Prostate gland (tissue), 2 donors: ENCODE measurements at places on chromosomes 5 and 9.

DNA sequence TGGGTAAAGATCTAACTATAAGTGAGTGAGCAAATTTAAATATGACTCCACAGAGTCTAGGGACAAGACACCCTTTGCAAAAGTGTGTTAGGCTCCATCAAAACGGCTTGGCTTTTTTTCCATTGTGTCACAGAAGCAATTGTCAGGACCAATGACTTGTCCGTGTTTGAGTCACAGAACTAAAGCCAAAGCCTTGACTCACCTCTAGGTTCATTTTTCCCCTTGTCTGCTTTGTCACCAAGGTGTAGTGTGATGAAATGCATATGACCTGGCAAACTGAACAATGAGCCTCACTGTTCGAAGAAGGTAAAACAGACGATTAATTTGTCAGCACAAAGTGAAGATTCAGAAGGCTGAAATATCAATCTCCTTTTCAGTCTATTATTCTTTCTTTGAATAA is 331.0 kb downstream of the GLIS3 start:
- no peak for DNase-seq

DNA sequence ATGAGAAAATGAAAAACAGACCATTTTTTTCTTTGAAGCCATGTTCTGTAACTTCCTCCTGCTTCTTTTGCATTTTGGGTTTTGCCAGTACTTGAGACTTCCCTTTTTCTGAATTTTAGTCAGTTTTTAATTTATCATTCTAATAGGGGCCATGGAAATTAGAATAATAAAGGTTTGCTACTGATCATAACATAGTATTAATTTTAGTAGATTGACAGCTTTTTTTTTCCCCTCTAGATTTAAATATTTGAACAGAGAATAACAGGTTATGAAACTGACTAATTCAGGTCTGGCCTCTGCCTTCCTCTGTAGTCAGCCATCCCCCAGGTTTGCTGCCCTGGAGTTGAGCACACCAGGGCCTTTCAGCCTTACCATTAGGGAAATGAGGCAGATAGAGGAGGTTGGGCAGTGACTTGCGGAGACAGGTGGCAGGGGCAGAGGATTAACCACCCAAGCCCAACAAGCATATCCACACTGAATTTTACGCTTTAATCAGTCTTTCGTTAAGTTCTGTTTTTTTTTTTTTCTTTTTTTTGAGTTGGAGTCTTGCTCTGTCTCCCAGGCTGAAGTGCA is 80.1 kb upstream of the TNFAIP8 start:
- no peak for DNase-seq

DNA sequence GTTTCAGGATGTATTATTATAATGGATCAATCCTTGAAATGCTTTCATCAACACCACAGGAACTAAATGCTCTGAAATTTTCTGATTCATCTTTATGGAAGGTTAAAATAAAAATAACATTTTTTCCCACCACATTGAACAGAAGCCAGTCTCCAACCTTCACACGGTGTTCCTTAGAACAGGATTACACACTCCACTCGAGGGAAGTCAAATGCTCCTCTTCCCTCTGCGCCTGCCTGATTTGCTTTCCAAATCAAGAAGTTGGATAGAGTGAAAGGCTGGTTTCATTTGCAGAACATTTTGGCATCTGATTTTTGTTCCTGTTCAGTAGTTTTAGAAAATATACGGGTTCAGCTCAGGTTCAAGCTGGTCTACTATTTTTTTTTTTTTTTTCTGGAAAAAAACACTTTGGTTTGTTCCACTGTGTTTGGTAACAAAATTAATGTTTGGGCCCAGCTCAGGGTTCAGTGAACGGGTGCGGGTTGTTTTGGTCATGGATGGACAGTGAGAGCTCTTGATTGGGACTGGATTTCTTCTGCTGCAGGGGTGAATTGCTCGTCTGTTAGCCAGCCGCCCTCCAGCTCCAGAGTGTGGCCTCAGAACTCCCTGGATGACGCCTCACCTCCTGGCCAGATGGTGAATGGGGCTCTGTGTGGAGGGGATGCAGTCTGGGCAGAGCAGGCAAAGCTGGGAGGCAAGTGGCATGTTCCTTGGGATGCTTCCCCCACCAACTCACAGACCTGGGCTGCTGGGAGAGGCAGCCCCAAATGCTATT is 82.4 kb upstream of the STC2 start:
- no peak for DNase-seq

DNA sequence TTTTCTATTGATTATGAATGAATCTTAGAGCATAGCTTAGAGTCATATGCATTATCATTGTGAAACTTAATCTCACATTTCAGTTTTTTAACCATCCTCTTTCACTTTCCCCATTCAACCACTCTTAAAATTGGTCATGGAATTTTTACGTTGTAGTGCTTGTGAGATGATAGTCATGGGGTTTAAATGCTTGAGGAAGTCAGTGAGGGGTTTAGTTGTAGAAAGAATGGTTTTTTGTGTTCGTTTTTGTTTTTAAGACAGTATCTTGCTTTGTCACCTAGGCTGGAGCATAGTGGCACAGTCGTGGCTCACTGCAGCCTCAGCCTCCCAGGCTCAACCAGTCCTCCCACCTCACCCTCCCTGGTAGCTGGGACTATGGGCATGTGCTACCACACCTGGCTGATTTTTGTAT is 19.6 kb downstream of the UGCG start:
- no peak for DNase-seq

DNA sequence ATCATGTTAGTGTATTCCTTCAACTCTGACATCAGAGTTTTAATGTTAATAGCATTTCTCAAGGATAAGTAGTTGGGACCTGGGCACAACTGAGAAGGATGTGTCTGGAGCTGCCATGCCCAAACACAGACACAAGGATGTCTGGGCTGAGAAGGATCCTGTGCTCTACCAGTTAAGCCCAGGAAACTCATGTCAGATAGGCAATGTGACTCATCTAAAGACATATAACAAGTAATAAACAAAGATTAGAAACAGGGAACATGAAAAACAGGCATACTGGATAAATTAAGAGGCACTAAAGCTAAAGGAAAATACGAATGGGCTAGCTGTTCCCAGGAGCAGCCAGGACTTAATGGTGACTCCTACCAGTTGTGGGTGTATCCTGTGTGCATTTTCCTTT is 9.1 kb upstream of the EGFLAM start:
- DNase-seq = no peak

GRCh38 chr5:53069626-53070025 is 39.9 kb downstream of the MOCS2 start:
- no peak for DNase-seq

- no peak for DNase-seq
Observed at GRCh38 chr5:137599457-137599856, 100.3 kb upstream of the SPOCK1 start.

DNA sequence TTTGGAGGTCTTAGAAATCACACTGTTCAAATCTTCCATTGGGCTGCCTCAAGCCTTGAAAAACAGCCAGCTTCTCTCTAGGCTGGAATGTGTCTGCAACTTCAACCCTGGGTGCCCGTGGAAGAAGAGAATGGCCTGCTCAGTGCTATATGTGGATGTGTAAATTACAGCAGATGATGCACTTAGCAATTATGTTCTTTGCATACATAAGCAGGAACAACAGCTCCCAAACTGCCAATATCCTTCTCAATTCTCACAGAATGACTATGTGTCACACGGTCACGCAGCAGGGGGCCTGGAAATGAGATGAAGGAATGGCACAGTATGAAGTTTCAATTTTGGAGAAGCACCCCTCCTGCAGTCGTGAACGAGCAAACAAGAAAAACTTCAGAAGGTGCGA is 175.2 kb upstream of the SMARCA2 start:
- DNase-seq = no peak

DNA sequence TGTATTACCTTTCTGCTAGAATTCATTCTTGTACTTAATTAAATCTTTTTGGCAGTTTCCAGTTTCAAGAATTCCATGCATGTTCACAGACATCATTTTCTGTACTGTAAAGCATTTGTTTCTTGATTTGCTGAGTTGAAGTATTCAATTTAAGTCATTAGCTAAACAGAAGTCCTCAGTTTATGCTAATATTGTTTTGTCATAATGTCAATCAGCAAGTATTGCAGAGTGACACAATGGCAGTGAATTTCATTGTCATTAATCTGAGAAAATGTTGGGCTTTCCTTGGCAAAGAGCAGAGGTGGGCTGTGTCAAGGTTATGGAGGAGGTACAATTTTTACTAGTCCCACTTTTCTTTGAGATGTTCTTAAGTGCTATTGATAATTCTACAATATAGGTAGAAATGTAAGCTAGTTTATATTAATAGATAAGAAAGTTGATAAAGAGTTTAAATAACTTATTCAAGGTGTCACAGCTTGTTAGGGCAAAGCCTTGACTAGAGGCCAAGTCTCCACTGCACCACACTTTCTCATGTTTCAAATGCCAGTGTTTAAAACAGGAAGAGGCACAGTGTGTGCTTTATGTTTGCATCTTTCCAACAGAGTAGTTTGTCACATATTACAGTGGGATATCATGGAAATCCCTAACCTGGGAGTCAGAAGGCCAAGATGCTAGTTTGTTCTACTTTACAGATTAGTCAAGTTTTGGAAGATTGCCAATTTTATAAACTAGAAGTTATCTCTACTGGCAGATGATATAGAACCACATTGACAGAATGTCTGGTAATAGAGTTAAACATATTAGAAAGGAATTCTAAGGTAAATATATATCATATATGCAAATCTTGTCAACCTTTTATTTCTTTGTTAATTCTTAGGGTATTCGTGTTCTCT is 56.3 kb downstream of the SLF1 start:
- no peak for DNase-seq

DNA sequence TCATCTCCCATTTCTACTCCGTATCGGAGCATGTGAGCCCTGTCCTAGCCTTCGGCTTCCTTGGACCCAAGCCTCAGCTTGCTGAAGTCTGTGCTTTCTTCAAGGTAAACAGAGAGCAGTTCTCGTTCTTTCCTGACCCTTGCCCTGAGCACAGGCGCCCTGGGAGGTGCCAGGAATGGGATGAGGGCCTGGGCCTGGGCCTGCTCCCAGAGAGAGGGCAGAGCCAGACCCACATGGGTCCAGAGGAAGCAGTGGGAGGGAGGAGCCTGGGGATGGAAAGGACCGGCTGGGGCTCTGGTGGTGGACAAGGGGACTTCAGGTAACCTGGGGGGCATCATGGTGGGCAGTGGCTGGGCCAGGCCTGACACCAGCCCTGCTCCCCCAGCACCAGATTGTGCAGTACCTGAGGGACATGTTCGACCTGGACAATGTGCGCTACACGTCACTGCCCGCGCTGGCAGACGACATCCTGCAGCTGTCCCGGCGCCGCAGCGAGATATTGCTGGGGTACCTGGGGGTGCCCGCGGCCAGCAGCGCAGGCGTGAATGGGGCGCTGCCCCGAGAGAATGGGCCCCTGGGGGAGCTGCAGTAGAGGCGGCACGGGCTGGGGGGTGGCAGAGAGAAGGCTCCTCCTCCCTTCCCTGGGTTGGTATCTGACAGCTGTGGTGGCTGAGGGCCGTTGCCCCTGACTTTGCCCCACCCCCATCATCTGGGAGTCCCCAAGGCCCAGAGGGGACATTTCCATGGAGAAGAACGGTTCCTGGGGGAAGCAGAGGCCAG is 10.9 kb upstream of the DOLPP1 start:
- no peak for DNase-seq

DNA sequence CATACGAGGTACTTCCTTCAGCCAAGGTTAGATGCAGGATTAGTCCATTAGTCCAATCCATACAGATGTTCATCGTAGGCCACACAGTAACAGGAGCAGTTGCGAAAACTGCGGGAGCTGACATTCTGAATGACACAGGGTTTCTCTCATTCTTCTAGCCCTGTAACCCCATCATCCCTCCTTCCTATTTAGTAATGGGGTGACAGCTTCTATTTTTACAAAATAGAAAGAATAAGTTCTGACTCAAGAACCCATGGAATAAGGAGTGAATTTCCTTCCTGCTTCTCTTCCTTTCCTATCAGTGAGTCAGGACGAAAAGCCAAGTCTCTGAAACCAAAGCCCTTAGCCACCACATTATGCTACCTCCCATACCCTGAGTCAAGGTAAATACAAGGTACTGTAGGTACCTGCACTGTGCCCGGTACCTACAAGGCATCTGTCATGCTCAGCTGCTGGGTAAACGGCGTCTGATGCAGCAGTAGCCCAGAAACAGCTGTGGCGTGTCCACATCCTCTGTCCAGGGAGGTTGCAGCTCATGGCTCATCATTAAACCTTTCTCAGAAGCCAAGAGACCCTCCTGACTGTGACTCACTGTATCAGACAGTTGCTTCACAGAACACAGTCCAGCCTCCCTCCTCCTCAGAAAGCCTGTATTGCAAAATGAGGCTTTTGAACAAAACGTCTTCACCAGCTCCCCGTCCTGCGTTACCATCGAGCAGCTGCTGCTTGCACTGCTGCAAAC is 84.2 kb downstream of the ESM1 start:
- no peak for DNase-seq

GRCh38 chr5:40841068-40841805 is at the start of gene CARD6:
CARD6 (plus strand) TSS chr5:40841367; CDS start chr5:40841383, 16 bp downstream.
- no peak for DNase-seq

DNA sequence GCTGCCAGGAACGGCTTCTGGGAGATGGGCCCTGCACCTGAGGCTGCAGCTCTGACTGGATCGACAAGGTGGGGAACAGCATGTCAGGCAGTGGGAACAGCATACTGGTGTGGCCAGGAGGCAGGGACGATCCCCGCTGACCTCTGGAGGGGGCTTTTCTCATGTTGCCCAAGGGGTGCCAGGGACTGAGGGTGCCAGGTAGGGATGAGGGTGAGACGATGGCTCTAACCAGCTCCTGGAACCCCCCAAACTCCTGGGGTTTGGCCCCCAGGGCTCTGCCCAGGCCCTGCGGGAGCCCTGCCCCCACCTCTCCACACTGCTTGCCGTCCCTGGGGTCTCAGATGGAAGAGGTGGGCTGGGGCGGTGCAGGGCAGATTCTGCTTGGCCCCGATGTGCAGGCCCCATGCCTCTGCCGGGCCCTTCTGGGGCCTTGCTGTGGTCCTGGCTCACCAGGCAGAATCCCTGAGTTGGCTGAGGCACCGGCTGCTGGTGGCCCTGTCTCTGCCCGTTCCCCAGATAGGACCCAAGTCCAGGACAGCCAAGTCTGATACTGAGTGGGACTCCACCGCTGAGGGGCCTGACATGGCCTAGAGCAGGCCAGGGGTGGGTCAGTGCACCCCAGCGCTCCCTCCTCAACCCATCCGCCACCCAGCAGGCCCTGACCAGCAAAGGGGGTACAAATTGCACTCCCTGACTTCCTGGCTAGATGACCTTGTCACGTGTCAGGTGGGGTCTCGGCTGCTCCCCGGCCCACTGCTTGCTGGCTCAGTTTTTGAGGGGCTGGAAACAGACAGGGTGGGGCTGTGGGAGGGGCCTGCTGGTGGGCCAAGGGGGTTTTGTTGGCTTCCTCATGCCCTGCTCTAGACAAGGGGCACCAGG is 28.4 kb upstream of the RNF130 start:
- no peak for DNase-seq

DNA sequence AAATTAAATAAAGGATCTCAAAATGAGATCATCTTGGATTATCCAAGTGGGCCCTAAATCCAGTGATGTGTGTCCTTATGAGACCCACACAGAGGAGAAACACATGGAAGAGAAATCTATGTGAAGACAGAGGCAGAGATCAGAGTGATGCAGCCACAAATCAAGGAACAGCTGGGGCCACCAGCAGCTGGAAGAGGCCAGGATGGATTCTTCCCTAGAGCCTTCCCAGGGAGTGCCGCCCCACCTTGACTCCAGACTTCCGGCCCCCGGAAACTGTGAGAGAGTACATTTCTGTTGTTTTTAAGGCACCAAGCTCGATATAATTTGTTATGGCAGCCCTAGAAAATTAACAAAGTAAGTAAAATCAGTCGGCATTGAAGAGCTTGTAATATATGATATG is 286.9 kb downstream of the FBXL7 start:
- no peak for DNase-seq
